Upper lobe of left lung (tissue), 6 donors: ENCODE measurements at places on chromosomes 3 and 15. TPM values are rescaled to one million over a fixed set of nuclear protein-coding genes. Genes with fewer than 3 reads are reported as not detected.

DNA sequence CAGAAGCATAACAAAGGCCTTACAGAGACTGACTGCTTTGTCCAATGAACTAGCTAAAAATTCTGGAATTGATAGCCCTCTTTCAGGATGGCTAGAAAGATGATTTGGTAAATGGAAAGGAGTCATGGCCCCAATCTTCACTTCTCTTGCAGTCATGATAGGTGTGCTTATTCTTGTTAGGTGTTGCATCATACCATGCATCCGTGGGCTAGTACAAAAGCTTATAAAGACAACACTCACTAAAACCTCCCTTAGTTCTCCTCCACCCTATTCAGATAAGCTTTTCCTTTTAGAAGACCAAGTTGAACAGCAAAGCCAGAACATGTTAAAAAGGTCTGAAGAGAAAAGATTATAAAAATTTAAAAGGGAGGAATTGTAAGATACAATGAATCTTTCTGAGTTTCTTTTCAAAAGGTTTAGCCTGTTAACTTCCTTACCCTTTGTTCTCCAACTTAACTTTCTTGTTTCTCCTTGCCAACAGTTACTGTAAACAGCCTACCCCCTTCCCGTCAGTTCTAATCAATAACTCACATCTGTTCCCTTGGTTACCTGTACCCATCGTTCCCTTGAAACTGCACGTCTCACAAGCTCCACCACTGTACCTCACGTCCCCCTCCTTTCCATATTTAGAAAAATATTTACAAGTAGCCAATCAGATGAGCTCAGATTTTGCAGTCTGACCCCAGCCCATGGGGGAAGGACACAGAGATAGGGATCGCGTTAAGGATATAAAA, 105.8 kb downstream of the ZBBX start:
- no peak for DNase-seq

GRCh38 chr3:31873254-31873820, 107.7 kb downstream of the OSBPL10 start:
- DNase-seq: no peak

GRCh38 chr3:109804697-109805096, 467.4 kb upstream of the DPPA4 start:
- no peak for DNase-seq

DNA sequence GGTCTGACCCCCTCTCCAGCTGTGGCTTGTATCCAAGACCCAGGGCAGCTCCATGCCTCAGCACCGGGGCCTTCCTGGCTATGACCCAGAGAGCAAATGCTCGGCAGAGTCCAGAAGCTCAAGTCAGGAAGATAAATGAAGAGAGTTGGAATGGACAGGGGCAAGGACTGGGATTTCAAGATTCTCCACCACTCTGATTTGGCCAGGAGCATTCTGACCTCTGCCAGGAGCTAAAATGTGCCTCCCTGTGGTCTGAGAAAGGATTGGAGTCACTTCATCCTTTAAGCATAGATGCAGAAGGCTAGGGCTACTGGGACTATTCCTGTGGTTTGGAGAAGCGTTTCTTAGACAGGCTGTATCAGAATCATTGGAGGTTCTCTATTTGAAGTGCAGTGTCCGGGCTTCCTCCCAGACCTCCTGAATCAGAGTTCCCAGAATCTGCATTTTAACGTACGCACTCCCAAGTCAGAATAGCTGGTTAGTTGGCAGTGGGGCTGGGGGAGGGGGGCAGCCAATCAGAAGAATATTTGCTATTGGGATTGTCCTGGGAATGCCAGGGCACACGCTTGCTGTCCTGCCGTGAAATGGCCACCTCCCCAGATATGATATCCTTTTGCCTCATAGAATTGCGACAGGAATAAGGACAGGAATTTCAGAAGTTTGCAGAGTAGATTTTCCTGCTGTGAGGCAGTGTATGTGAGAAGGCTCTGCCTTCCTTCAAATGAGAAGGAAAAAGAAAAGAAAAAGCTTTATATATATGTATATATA, 57.4 kb downstream of the HRH1 start:
- DNase-seq: no peak

GRCh38 chr3:25150199-25150598, 277.9 kb upstream of the RARB start:
- DNase-seq: no peak

DNA sequence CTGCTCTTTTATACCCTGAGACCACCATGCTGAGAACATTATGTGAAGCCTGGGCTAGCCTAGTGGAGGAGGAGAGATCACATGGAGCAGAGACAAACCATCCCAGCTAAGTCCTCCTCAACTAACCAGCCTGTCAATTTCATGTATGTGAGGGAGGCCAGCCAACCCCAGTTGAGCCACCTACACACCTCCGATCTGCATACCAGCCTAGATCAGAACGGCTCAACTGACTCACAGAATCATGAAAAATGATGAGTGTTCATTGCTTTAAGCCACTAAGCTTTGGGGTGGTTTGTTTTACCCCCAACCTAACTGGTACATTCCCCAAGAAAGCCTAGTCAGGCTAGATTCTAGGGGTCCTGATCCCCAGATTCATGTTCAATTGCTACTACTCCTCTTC, 19.4 kb upstream of the CA12 start:
- DNase-seq: no peak

- no peak for DNase-seq
Measured at GRCh38 chr15:101615414-101615985, 36.7 kb downstream of the TM2D3 start.

DNA sequence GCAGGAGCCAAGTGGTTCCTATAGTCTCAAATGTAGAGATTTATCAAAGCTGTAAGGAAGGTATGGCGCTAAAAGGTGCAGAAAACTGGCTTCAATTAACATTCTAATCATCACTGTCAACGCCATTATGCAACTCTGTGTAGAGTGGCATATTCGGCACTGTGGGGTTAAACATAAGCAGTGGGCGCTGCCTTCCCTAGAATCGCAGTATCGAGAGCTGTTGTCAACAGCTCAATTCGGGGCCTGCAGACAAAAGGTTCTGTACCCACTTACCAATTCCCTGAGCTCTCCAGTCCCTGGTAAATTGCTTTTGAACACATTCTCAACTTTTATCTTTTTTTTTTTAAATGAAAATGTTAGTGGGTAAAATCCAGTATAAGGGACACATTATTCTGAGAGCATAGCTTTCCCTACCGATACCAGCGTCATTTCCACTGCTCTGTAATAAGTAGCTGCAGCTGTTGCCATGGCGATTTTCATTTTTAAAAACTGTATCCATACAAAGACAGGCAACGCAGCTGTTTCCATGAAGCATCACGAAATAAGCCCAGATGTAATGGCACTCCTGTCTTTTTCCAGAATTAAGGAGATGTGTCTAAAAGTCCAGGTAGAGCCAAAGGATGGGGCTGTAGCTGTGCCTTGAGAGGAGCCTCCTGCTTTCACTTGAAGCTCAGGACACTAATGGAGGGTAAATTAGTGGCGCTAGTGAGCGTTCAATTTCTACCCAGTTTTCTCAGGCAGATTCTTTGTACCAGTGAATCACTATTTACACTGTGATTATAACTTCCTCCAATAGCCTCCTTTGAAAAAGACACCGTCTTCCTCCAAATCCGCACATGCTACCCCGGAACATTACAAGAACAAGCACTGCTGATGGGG, 250.3 kb downstream of the SLC9A9 start:
- no peak for DNase-seq

DNA sequence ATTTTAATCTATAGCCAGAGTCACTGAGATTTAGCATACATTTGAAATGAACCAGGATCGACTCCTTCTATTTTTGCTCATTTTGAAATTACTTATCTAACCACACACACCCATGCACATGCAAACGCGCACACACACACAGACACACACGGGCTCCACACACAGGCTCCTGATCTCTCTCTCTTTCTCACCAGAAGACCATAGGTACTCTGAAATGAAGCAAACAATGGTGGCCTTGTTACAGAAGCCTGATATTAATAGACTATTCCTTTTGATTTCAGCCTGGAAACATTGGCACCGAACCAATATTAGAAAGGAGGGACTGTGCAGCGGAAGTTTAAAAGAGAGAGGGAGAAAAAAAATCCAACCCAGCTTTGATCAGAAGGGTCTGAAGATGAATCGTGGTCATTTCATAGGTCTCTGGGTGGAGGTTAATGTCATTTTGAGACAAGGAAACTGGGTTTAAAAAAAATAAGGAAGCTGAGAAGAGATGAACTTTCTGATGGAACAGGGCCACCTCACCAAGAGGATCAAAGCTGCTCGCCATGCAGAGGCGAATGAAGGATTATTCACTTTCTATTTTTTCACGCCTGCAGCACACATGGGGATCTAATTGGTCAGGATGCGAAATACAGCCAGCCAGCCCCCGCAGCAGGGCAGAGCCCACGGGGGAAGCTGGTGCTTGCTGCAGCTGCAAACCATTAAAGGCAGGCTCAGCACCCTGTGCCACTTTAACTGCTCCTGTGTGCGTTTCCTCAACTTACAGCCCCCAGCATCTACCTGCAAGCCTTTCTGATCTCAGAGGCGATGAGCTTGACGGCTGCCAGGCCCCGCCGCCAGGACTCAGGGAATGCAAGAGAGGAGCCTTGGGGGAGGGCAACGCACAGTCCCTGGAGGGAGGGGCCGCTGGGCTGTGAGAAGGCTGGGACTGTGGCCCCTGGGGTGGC, 88.8 kb downstream of the HES1 start:
- DNase-seq: no peak

GRCh38 chr3:145175626-145176025, 985.4 kb downstream of the PLOD2 start:
- DNase-seq: no peak

GRCh38 chr15:77846986-77847385, 214.3 kb upstream of the LINGO1 start:
- DNase-seq: no peak

- no peak for DNase-seq
Measured at GRCh38 chr3:44171891-44172290, 69.8 kb upstream of the TOPAZ1 start.

DNA sequence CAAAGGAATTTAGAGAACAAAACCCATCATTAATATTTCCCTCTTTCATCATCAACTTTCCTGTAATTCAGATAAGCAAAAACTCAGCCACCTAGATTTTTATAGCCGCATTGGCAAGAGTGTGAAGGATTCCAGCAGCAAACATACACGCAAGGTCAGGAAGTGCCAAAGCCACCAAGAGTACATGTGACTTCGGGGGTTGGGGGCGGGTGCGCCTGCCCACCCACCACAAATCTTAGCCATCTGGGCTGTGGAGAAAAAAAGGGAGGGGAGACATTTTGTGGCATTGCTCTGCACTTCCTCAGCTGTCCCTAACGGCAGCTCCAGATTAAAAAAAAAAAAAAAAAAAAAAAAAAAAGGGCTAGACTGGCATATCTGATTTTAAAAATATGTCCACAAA, 148.4 kb downstream of the TNIK start:
- DNase-seq: no peak

- no peak for DNase-seq
Measured at GRCh38 chr3:70811880-70812279, 499.4 kb upstream of the MDFIC2 start.

- DNase-seq: no peak
Measured at GRCh38 chr3:105967117-105967516, 98.3 kb upstream of the CBLB start.

DNA sequence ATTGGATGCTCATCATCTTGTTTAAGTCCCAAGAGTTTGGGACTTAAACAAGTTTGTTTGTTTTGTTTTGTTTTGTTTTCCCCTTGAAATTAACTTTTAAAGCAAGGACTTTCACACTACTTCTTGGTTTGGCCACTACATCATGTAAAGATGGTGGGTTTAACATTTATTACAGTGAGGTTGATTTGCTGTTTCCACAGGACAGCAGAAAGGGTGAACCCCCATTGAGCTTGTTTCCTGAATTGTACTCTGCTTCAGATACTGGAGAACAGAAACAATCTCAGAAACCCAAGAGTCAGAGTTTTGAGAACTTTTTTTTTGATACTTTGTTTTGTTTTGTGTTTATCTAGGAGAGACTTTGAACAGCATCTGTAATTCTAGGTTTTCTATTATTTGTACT, 6.7 kb downstream of the POU1F1 start:
- no peak for DNase-seq

The ZNF770 gene
- total RNA-seq: 28.2 TPM

The ANKUB1 gene
- total RNA-seq: 1.4 TPM

The CPB1 gene
- 5.6 TPM for total RNA-seq

The CAND2 gene
- 6.7 TPM for total RNA-seq

The RAD18 gene
- 4.2 TPM for total RNA-seq

The OIP5 gene
- 1.1 TPM for total RNA-seq

The PP2D1 gene
- total RNA-seq: not detected

The CACNA2D2 gene
- 122 TPM for total RNA-seq

The CPN2 gene
- not detected for total RNA-seq

The TNFSF10 gene
- total RNA-seq: 95.2 TPM

The GPR171 gene
- 2.5 TPM for total RNA-seq

The TF gene
- total RNA-seq: 1.8 TPM

The ERICH6 gene
- not detected for total RNA-seq
